ENCODE measurements at places on chromosomes 12 and 14.

GRCh38 chr14:51262868-51263267 is 22.8 kb downstream of the TMX1 start:
- DNase-seq: no peak

DNA sequence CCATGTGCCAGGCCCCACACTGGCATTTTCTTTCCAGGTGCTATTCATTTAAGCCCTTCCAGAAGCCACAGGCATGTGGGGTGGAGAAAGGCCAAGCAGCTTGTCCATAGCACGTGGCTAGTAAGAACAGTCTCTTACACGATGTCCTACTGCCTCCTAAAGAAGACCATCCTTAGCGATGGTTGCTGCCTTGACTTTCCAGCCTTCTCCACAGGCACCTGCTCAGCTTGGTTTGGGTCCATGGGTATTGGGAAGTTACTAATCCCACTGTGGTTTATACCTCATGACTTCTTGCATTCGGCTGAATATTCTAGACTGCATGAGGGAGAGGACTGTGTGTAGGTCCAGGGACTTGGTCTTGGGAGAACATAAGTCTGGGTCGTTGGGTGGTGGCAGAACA is 49.2 kb downstream of the NINJ2 start:
- DNase-seq: no peak

DNA sequence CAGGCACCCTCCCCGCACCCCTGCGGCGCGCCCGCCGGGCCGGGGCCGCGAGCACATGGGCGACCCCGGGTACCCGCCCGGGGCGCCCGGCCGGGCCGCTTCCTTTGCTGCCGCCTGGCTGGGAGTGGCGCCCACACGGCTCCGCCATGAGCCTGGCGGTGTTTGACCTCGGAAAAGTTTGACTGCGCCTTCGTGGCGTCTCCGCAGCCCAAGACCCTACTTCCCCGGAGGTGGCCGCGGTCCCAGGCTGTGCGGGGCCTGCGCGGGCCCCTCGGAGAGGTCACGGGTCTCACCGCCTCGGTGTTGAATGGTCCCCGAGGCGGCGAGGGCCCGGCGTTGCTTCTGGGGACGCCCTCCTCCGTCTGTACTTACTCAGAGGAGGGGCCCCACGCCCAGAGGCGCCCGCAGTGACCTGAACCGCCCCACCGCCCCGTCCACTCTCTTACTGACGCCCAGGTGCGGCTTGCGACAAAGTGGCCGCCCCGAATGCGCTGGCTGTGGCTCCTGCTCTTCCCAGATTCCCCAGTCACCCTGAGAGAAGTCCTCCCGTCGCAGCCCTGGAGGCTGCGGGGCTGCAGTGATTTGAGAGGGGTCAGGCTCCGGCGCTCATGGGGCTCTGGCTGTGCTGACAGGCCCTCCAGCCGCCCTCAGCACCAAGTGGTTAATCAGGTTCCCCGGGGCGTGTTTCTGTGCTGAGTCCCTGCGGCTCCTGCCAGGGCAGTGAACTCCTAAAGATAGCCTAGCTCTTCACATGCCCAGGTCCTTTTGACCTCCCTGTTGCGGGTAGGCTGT is 5.8 kb downstream of the KMT5A start:
- DNase-seq: no peak

- DNase-seq: no peak
These were observed 2.2 kb downstream of the ASIC1 start for GRCh38 chr12:50059440-50060119.

GRCh38 chr12:95337146-95337545 is 119.5 kb downstream of the VEZT start:
- DNase-seq: no peak

DNA sequence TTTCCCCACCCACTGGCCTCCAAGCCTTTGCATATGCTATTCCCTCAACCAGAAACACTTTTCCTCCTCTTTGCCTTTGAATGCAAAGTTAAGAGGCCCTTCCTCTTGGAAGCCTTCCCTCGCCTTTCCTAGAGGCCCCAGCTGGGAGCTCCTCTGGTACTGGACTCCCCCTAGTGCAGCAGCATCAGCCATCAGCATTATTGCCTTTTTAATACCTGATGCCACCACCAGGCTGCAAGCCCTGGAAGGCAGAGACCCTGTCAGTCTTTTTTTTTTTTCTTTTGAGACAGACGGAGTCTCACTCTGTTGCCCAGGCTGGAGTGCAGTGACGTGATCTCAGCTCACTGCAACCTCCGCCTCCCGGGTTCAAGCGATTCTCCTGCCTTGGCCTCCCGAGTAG is 19.1 kb upstream of the PLA2G1B start:
- no peak for DNase-seq

GRCh38 chr12:107318806-107319532 is 225.6 kb upstream of the CRY1 start:
- DNase-seq: peak; percentile 21

GRCh38 chr12:71036526-71036925 is 116.0 kb upstream of the PTPRR start:
- no peak for DNase-seq

GRCh38 chr14:69101331-69101826 is 51.5 kb downstream of the DCAF5 start:
- no peak for DNase-seq

- DNase-seq: no peak
These were observed 196.8 kb downstream of the RAD51B start for GRCh38 chr14:68016255-68016914.

DNA sequence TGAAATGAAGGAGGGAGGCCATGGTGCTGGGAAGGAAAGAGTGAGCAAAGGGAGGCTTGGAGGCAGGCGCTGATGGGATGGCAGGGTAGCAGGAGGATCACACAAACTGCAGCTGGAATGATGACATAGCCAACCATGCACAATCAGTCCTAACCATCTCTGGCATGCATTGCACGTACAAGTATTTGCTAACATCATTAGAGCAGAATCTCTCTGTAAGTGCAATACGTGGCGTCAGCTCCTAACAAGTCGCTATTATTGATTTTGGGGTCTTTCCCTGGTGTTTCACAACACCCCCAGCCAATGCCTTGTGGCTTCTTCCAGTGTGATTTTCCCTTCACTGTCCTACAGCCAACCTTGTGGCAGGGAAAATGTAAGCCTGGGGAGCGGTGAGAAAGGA is 18.5 kb downstream of the BDKRB1 start:
- no peak for DNase-seq

GRCh38 chr12:94167756-94168416 is 19.5 kb downstream of the PLXNC1 start:
- DNase-seq: no peak

GRCh38 chr14:26078561-26078960 is 519.3 kb downstream of the NOVA1 start:
- no peak for DNase-seq

DNA sequence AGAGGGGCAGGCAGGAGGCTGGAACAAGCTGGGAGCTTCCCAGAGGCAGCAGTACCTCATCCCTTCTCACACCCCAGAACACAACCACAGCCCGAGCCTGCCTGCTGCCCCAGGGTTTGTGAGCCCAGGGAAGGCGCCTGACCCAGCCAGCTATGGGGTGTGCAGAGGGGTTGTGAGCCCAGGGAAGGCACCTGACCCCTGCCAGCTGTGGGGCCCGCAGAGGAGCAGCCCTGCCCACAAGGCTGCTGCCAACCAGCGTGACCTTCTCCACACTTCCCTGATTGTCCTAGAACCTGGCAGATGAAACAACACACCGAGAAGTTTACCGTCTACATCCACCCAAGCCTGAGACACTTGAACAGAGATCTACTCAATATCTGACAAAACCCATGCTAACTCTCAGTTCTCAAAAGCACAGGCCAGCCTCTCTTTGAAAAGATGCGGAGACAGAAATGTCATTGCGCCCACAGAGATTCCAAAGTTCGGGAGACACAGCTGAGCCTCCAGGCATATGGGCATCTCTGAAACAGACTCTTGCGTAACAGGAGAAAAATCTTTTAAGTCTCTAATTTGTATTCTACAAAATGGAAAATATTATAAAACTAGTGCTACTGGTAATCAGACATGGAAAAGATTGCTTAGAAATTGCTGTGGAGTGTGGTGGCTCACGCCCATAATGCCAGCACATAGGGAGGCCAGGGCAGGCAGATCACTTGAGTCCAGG is 47.3 kb downstream of the SFSWAP start:
- no peak for DNase-seq

- no peak for DNase-seq
These were observed 4.9 kb downstream of the CFAP73 start for GRCh38 chr12:113154351-113154973.

GRCh38 chr12:65827827-65828231 is 3.5 kb downstream of the HMGA2 start:
- no peak for DNase-seq

- no peak for DNase-seq
These were observed 119.0 kb upstream of the ATP2B1 start for GRCh38 chr12:89827592-89827991.

DNA sequence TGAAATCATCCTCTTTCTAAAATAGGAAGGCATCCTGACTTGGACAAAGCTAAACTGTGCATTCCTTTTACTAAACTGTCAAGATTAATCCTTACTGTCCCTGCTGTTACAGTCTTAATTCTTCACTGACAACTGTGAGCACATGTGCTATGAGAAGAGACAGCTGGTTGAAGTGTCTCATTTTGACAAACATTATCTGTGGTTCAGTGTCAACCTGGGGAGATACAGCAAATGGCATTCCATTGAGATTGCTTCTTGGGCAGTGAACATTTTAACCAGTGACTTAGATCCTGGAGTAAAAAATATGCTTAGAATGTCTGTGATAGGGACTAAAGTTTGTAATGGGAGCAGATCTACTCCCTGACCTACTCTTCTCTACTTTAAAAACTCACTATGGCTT is 552.6 kb upstream of the ATP2B1 start:
- no peak for DNase-seq

DNA sequence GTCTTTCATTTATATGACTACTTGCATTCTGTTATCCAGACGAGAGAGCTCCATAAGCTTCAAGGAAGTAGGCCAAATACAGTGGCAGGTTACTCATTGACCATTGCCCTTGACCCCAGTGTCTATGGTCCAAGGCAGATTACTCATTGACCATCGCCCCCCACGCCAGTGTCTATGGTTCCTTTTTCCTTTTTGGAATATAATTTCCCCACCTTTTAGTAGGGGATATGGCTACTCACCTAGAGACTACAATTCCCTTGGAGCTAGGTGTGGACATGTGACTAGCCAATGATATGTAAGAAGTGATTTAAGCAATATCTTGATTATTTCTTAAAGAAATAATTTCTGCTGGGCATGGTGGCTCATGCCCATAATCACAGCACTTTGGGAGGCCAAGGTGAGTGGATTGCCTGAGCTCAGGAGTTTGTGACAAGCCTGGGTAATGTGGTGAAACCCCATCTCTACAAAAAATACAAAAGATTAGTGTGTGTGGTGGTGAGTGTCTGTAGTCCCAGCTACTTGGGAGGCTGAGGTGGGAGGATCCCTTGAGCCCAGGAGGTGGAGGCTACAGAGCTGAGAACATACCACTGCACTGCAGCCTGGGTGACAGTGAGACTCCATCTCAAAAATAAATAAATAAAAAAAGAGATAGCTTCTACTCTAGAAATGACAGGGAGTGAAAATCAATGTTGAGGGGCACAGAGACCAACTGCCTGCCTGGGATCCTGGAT is 32.6 kb downstream of the SIX4 start:
- no peak for DNase-seq

- DNase-seq: no peak
These were observed 204.6 kb upstream of the FLRT2 start for GRCh38 chr14:85325134-85326017.

GRCh38 chr12:65432114-65432513 is 153.6 kb downstream of the MSRB3 start:
- no peak for DNase-seq

- no peak for DNase-seq
These were observed 10.6 kb downstream of the SAMD4A start for GRCh38 chr14:54577494-54577893.

GRCh38 chr12:19485240-19485639 is 45.9 kb downstream of the AEBP2 start:
- no peak for DNase-seq

- no peak for DNase-seq
These were observed 18.0 kb upstream of the ANKRD33 start for GRCh38 chr12:51869931-51870330.

DNA sequence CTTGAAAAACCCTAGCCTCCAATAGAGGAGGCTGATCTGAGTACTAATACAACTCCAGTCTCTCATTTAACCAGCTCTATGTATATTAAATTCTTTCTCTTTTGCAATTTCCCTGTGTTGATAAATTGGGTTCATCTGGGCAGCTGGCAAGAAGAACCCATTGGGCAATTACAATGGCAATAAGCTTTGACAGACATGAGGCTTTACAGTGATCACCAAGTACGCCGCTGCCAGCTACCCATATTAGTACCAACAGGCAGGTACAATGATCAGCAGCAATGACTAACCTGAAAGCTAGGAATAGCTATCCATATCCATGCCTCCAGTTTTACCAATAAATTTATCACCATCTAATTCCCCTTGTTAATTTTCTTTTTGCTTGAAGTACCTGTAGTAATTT is 54.5 kb downstream of the OSBPL8 start:
- DNase-seq: no peak

DNA sequence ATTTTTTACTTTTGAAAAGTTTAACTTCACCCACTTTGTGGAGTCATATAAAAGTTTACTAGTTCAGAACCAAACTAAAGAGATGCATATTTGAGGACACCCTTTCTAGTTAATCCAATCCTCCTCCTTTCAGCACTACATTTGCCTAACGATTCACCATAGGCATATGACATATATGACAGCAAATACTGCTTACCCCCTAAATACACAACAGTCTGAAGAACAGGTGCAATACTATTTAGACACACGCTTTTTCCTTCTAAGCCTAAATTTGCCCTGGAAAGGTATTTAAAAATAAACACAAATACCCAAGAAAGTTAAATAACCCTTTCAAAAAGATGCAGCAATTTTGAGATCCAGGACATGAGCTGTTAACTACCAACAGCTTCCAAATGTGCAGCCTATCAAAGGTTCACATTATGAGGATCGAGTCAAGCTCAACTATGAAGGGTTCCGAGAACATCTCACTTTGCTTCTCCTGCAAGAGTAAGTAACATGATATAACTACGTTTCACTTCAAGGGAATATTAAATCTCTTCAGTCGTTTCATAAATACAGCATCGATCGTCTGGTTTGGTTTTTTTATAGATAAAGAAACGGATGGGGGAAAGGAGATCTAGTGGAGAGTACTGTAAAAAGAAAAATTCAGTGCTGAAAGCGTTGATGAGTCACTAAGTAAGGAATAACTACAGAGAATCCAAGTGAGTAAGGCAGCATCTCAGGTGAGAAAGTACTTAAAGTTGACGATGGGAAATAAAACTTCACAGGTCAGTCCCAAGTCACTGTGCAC is 677 bp upstream of the AP4S1 start:
- DNase-seq: no peak

GRCh38 chr14:99603471-99604277 is at the start of gene CCDC85C:
TSS of gene CCDC85C (minus strand) at chr14:99604207. CDS start at chr14:99603959, 248 bp downstream.
- peak; percentile 20 for DNase-seq

Data from stimulated activated CD4-positive, alpha-beta T cell treated with anti-CD3 and anti-CD28 coated beads, Interleukin-15, amount 100 ng/mL, for 1 hour (primary cell).